ENCODE measurements at places on chromosomes 7 and 10.

- no peak for DNase-seq
These were observed 8.7 kb downstream of the ELFN1 start for GRCh38 chr7:1678571-1679325.

GRCh38 chr7:36760856-36761762 is 36.8 kb upstream of the AOAH start:
- DNase-seq = no peak

GRCh38 chr10:46068117-46068516 is 22.0 kb upstream of the MSMB start:
- no peak for DNase-seq

- DNase-seq = no peak
These were observed 139.4 kb upstream of the SHH start for GRCh38 chr7:155951554-155952158.

- DNase-seq = no peak
These were observed 46.0 kb upstream of the OPTN start for GRCh38 chr10:13053794-13054462.
